Esophagus squamous epithelium (tissue), 5 donors: ENCODE measurements at places on chromosomes 12 and 14.

GRCh38 chr12:66359300-66359699 lies 57.0 kb downstream of the HELB start:
- H3K27me3 ChIP-seq: no peaks in the 10 kb centered on the region
- no peaks in the 10 kb centered on the region for H3K4me1 ChIP-seq
- H3K4me3 ChIP-seq: no peak overlapping the region
- H3K36me3 ChIP-seq: no peaks in the 10 kb centered on the region

GRCh38 chr12:79020106-79020505 lies 155.5 kb downstream of the SYT1 start:
- H3K27ac ChIP-seq: no peak overlapping the region
- H3K4me3 ChIP-seq: no peak overlapping the region
- no peaks in the 10 kb centered on the region for H3K27me3 ChIP-seq

- H3K4me3 ChIP-seq: no peak overlapping the region
- no peak for DNase-seq
- H3K27me3 ChIP-seq: no peaks in the 10 kb centered on the region
- H3K36me3 ChIP-seq: no peaks in the 10 kb centered on the region
- H3K27ac ChIP-seq: no peak overlapping the region
Measured at GRCh38 chr12:105420046-105420445, 89.6 kb downstream of the C12orf75 start.

DNA sequence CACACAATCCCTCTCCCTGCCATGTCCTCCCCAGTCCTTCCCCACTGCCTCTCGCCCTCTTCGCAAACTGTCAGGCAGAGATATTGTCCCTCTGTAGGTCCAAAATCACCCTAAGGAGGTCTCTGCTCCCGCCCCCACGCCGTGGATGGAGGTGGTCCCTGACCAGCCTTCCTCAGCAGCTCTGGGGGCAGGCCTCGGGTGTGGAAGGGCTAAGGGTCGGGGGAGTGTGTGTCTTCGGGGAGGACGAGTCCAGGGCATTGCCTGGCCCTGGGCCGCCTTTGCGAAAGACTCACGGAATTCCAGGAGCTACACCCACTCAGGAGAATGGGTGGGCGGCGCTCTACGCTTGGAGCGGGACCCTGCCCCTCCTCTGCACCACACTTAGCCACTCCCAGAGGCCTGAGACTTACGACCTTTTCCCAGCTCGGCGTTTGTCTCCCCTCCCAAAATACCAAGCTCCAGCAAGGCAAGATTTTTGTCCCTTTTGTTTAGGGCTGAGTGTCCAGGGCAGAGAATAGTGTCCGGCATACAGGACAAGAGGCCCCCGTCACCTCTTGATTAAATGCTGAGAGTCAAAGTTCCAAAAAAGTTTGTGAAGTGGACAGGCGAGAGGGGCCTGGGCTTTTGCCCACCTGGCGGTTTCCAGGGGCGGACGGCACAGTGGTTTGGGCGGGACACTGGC lies 881 bp downstream of the PYGL start:
- H3K27me3 ChIP-seq: no peaks in the 10 kb centered on the region
- peak overlapping the region; percentile 72 for H3K4me3 ChIP-seq

GRCh38 chr12:46675736-46676135 lies 150.1 kb downstream of the SLC38A4 start:
- no peak for DNase-seq
- peak overlapping the region; percentile 84 for H3K27ac ChIP-seq
- no peaks in the 10 kb centered on the region for H3K36me3 ChIP-seq
- H3K27me3 ChIP-seq: no peaks in the 10 kb centered on the region
- peak overlapping the region; percentile 49 for H3K4me3 ChIP-seq
- H3K4me1 ChIP-seq: peaks cover 56% of the 10 kb centered on the region

DNA sequence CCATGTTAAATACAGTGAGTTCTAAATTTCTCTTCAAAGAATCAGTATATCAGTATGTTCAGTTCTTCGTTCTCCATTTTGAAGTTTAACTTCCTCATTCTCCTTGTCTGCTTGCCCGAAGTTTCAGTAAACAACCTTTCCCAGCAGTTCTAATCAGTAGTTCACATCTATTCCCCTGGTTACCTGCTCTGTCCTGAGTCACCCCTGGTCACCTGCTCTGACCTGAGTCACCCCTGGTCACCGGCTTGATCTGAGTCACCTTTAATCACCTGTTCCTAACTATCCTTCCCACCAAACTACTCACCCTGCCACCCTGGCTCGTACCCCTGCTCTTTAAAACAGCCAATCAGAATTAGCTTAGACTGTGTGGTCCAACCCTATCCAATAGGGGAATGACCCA lies 9.4 kb upstream of the OR10G3 start:
- H3K36me3 ChIP-seq: no peaks in the 10 kb centered on the region
- H3K4me1 ChIP-seq: no peaks in the 10 kb centered on the region
- no peak overlapping the region for H3K27ac ChIP-seq
- no peaks in the 10 kb centered on the region for H3K27me3 ChIP-seq

DNA sequence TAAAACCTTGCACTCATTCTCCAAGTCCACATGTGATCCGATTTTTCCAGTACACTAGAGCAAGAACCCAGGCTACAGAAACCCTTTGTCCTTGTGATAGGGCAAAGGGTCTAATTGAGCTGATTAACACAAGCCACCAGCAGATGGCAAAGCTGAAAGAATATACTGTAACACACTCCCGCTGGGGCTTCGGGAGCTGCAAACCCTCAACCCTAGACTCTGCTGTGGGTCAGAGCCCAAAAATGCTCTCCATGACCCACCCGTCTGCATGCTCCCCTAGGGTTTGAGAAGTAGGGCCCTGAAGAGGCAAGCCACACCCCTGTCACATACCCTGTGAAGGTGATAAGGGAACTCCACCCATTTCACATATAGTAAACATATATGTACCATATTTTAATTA lies 33.6 kb upstream of the PCNX1 start:
- no peaks in the 10 kb centered on the region for H3K4me1 ChIP-seq
- DNase-seq: no peak
- H3K27ac ChIP-seq: no peak overlapping the region

DNA sequence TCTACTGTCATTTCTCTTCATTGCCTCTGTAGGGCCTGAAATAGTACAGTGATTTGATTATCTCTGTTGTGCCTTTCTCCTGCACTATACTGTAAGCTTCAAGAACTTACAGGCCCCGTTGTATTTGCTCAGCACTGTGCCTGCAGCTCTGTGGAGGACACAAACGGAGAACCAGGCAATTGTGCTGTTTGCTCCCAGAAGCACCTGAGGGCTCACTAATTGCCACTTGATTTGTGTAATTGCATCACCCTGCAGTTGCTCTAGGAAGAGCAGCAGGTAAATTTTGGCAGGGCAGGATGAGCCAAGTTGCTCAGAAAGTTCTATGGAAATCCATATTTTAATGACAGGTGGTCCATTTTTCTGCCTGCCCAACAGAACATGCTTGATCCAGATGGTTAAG lies 11.6 kb upstream of the KRT82 start:
- no peak for DNase-seq
- no peaks in the 10 kb centered on the region for H3K27me3 ChIP-seq
- no peak overlapping the region for H3K4me3 ChIP-seq
- peaks cover 14% of the 10 kb centered on the region for H3K4me1 ChIP-seq
- H3K27ac ChIP-seq: peak overlapping the region; percentile 42
- no peaks in the 10 kb centered on the region for H3K36me3 ChIP-seq
